ENCODE measurements at places on chromosomes 16 and 17. TPM values are rescaled to one million over a fixed set of nuclear protein-coding genes. Genes with fewer than 3 reads are reported as not detected.

DNA sequence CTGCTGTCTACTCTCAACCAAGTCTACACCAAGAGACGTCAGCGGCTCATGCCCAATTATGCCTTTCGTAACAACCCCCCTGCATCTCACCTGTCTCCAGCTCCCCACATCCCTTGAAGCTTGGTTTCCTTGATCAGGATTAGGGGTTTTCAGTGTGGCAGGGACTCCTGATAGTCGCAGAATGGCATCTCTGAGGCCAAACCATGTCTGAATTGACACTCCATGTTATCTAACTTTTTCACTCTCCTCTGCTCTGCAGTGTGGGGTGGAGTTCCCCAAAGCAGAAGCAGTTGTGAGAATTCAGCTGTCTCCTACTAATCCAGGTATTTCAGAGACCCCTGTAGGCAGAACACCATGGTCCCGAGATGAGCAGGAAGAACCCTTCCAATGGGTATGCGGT is 5.6 kb upstream of the AHSP start:
- no peak for DNase-seq

The MYH1 gene
- not detected for total RNA-seq

- no peak for DNase-seq
These were observed 11.6 kb downstream of the ZNF423 start for GRCh38 chr16:49844359-49844758.

The PIK3R6 gene
- total RNA-seq: 0.84 TPM

DNA sequence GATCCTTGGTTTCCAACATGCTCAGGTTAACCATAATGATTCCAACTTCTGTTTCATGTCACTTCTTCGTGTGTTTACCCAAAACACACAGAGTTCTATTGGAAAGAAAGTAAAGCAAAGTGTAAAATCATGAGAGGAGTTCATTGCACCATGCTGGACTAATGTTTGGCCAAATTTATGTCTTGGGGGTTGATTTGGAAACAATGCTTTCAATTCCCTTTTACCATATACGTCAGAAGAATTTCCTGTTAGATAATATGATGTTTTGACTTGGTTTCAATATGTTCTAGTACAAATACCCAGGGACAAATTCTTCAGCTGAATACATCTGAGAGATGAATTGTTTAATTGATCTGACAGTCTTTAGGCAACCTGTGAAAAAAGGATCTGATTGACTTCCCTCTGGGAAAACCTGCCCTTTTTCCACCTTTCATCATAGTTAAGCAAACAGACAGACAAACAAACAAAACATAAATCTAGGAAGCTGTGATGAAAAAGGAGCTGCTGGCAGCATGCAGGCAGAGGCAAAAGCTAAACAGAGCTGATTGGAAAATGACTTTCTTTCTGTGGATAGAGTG is 26.0 kb upstream of the MPHOSPH6 start:
- DNase-seq: no peak

All from natural killer cell (primary cell).